ENCODE measurements at places on chromosomes 7 and 10.

- ATAC-seq = no peak
Measured at GRCh38 chr10:71250405-71250804, 38.0 kb downstream of the UNC5B start.

DNA sequence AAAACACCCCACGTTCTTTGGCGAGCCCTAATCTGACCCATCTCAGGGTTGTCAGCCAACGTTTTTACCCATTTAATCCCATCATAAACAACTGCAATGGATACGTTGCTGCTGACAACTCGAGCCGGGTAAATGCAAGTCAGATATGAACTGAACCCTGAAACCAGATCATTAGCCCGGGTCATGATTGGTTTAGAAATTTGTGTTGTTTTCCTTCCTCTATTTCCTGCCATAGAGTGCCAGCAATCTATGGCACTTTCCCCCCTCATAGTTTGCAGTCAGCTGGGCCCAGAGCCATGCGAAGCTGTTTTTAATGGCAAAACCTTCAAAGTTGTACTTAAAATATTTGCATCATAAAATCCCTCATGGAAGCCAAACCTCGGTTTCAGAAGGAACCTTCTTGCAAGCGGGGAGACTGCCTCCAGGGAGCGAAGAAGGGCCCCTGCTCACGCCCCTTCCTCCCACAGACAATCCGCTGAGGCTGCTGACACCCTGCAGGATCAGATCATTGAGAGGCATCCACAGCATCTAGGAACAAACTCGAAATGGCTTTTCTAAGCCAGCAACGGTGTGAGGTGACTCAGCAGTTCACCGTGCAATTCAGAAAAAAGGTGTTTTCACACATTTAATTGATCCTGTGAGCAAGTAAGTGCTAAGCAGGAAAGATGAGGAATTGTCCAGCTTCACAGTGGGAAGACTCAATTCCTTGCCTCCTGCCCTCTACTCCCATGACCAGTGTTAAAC, 710.1 kb downstream of the PARD3 start:
- no peak for ATAC-seq

DNA sequence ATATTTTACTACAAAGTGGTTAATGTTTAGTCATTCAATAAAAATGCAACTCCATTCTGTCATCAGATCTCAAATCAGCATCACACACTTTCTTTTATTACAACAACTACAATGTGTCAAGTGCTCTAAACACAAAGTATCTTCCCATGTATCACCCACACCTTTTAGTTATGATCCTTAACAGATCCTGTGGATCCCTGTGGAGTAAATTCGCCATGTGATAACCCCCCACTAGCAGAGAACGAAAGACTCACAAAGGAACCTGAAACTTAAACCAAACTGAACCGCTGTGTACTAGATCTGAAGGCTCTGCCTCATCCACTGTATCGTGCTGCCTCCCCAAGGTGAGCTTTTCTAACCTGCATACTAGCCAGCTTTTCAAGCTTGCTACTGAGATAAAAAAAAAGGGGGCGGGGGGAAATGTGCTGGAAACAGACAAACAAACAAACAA, 1.7 kb downstream of the DPY19L1 start:
- peak; percentile 11 for ATAC-seq

GRCh38 chr7:96120445-96121225, 201.3 kb downstream of the SLC25A13 start:
- ATAC-seq = no peak

DNA sequence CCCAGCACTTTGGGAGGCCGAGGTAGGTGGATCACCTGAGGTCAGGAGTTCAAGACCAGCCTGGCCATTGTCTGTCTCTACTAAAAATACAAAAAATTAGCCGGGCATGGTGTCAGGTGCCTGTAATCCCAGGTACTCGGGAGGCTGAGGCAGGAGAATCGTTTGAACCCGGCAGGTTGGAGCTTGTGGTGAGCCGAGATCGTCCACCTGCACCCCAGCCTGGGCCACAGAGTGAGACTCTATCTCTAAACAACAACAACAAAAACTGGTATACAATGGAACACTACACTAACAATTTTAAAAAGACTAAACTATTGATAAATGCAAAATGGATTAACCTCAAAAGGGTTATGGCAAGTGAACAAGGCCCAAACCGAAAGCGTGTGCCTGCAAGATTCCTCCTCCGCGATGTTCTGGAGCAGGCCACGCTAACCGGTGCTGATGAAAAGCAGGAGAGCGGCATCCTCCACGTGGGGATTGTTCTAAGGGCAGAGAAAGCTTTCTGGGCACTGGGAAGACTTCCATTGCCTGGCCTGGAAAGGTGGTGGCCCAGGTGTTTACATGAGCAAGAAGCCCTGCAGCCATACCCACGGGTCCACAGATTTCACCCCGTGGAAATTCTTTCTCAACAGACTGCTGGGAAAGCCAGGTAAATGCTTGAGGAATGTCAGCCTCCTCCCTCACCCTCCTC, 53.8 kb downstream of the PDGFA start:
- no peak for ATAC-seq

Measured in activated CD4-positive, CD25-positive, alpha-beta regulatory T cell treated with anti-CD3 and anti-CD28 coated beads, Interleukin-2, amount 50 U/mL, for 24 hours (primary cell).